ENCODE measurements at places on chromosomes 2 and 18.

DNA sequence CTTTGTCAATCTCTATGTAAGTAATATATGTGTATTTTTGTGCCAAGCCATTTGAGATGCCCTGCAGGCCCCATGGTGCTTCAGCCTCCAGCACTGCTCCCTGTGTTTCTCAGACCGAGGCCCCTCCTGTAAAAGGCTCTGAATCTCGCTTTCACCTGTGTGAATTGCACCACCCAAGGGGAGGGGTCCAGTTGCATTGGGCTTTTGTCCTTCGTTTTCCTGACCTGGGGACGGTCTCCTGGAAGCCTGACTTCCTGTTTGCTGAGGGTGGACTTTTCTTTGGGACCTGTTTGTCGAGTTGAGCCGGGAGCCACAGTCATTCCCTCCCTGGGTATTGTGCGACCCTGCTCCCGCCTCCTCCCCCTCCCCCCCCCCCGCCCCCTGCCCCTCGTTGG lies 48.9 kb downstream of the AGAP1 start:
- no peak for DNase-seq

GRCh38 chr2:173373290-173373689 lies 18.6 kb downstream of the CDCA7 start:
- DNase-seq, result no peak

GRCh38 chr2:96267159-96267971 lies 1.3 kb downstream of the CIAO1 start:
- DNase-seq, result no peak

DNA sequence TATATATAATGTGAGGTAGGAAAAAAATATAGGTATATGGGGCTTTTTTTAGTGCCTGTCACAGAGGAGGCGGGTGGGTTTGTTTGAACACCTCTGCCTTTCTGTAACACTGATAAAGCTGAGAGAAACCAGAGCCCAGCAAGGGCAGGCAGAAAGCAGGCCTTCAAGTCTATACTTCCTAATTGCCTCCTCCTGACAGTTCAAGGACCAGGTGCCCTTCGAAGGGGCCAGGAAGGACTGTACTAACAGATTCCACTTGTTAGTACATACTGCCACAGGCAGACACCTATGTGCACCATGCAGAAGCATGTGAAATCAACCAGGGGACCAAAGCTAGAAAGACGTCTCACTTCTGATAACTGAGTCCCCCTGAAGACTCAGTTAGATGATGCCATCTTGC lies 13.8 kb downstream of the SLC1A4 start:
- no peak for DNase-seq

DNA sequence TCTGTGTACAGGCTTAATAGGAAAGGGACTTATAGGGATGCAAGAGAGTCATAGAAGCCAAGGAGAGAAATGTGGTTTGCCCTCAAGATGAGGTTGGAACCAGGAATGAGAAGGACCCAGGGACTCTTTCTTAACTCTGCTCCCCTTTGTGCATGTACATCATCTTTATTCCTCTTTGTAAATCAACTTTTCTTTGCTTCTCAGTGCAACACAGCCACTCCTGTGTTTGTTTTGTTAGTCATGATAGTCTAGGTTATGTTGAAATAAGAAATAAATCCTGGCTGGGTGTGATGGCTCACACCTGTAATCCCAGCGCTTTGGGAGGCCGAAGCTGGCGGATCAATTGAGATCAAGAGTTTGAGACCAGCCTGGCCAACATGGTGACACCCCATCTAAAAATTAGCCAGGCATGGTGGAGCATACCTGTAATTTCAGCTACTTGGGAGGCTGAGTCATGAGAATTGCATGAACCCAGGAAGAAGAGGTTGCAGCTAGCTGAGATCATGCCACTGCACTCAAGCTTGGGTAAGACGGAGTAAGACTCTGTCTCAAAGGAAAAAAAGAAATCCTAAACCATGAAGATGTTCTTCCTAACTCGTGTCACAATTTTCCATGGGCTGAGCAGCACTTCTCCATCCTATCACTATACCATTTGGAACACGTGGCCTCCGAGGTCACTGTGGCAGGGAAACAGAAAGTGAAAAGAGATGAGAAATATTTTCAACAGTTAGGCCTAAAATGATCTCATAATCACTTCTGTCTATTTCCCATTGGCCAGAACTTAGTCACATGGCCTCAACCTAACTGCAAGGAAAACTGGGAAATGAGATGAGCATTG lies 73.0 kb upstream of the TMEM17 start:
- DNase-seq, result no peak

GRCh38 chr18:37563931-37564392 lies 1.6 kb downstream of the CELF4 start:
- DNase-seq, result no peak

DNA sequence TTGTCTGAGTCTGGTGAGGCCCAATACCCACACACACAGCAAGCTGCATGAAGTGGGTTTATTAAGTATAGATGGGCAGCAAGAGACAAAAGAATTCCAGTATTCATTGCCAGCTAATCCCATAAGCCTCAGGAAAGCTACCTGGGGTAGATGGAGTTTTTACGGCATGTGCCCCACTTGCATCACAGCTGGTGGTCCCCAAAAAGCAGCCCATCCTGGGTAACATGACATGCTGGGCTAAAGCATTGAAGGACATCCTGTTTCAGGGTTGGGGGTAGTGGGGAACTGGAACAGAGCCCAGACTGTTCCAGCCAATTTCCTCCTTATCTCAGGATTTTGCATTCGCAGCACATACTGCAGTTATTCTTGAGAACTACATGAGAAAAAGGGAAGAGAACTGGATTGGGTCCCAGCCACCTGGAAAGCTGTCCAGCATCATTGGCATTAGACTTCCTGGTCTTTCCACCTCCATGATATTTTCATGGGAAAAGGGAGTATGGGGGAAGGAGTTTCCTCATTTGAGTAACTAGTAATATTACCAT lies 240.1 kb upstream of the MMADHC start:
- DNase-seq, result no peak

GRCh38 chr2:40093021-40093675 lies 314.1 kb upstream of the THUMPD2 start:
- DNase-seq, result no peak

DNA sequence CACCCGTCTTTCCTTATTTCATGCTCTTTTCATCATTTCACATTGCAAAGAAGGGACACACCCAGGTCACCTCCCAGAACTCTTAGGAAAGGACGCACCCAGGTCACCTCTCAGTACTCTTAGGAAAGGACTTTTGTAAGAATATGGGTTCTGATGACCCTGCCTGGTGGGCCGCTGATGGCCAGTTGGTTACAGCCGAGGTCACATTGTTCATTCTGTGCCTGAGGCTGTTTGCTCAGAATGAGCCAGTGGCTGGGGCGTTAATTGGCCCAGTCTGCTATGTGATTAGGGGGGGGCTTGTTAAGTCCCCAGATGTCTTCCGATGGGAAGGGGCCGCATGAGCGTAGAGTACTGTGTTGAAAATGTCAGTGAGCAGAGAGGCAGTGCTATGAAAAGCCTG lies 9.4 kb downstream of the MLPH start:
- DNase-seq, result no peak

DNA sequence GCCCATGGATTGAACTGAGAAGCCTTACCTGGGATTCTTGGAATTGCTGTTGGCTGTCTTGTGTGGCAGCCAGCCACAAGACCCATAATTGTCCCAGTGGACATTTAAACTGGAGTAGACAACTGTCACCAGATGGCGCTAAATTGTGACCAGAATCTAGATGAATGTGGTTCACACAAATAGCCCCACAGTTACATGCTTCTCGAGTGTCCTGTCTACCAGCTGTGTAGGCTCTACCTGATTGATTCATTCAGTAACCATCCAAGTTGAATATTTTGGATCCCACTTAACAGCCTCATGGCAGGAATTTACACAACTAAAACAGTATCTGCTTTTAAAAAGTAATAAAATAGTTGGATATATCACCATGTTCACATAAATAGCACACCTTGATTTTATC lies 73.2 kb downstream of the MAP4K4 start:
- no peak for DNase-seq

GRCh38 chr2:85110991-85111560 lies 22.1 kb upstream of the TCF7L1 start:
- DNase-seq, result no peak

DNA sequence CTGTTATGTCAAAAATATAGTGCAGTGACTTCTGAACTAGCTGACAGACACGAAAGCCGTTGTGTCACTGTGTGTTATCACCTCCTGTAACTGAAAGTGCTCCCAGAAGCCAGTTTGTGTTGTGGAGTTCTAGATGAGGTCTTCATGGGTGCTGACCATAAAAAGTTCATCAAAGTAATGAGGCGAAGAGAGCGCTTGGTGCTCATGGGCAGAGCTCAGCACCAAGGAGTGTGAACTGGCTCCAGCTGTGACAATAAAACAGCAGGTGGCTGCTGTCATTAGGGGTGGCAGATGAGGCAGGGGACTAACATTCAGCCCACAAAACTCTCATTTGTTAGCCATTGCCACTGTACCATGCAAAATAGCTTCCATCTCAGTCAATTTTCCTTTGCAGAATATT lies 151.1 kb downstream of the ZNF407 start:
- DNase-seq, result no peak

- no peak for DNase-seq
Measured at GRCh38 chr18:26741758-26742157, 123.7 kb downstream of the AQP4 start.

All from stimulated activated CD8-positive, alpha-beta memory T cell treated with anti-CD3 and anti-CD28 coated beads, Interleukin-15, amount 100 ng/mL, for 4 hours (primary cell).